ENCODE measurements at places on chromosomes 6 and 20.
A peak's percentile ranks its signal among the peaks of the same experiment; 100 is the strongest.

GRCh38 chr20:45527294-45527693, 11.9 kb upstream of the SPINT3 start:
- DNase-seq = no peak

DNA sequence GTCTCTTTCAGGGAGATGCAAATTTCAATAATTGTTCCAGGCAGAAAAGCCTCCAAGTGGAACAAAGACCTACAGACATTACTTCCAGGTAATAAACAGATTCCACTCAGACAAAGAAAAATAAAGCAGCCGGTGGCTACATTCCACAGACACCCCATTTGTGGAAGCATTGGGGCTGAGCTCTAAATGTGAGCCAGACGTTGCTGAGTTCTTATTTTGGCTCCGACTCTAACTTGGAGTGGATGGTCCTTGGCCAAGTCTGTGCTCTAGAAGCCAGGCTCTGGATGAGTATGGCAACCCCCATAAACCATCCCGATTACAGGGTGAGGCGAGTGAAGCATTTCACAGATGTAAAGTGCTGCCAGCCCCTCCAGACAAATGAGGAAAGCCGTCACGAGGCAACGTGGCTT, 6.6 kb downstream of the TRAM2 start:
- DNase-seq = peak; percentile 45

DNA sequence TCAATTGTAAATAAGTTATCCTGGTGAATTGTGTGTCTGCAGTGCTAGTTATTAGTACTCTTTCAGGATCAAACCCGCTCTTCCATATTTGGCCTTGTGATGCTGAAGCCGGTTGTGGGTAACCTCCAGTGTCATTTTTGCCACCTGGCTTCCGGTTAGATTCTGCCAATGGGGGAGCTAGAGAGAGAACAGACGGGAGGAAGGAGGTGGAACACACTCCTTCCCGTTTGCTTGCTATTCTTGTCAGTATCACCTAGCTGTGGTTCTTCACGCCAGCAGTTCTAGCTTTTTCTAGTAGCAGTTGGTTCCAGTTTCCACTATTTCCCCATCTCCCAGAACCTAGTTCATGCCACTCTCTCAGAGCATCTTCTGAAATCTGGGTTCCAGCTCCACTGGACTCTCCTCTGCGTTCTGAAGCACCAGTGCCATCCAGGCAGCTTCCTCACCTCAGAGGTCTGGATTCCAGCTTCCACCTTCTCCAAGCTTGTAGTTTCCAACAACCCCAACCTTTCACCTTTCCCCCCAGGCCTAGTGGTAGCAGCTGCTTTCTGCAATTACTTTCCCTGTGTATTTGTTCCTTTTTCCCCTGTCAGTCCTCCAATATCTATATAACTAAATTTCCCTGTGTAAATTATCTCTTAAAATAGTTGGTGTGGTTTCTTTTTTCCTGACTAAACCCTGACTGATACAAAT, 46.9 kb upstream of the LOC128125822 start:
- DNase-seq = peak; percentile 17

GRCh38 chr6:1253816-1254215, 58.1 kb upstream of the FOXQ1 start:
- no peak for DNase-seq

DNA sequence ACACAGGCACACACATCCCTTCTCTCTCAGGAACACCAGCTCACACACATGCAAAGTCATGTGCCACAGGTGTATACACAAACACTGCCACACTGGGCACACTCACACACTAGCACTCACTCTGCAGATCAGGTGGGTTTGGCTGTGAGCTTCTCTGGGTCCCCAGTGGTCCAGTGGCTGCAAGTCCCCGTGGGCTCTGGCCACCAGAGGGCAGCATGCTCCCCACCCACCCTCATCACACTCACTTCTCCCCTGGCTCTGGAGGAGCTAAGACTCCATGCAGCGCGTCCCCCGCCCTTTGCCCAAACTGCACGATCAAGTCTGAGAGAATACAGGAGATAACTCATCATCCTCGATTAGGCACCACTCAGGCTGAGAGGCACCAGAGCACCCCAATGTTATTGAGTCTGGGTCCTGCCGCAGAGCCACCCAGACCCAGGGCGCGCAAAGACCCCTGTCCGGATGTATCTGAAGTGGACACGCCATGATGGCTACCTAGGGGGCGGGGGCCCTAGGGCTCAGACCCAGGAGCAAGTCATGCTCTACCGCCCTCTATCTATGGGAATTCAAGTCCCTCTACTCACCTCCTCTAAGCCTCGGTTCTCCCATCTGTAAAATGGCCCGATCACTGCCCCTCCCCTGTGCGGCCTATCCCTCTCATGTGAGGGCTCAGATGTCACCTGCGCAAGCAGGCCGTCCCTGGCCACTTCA, 90.5 kb downstream of the GRM4 start:
- peak; percentile 87 for DNase-seq

DNA sequence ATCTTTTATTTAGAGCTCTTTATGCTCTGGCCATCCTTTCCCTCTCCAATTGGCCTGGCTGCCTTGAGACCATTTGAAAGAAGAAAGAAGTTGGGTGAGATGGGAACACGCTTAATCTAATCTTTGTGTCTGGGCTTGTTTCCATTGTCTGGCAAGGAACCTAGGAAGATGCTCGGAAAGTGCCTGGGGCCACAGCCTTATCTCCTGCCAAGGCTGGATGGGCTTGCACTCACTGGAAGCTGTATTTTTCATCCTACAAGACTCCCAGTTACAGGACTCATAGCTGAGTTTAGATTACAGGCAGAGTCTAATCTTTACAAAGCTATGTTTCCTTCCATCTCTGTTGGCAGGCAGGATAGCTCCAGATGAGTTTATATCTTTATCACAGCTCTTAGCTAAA, 33.1 kb upstream of the CDYL start:
- DNase-seq = no peak

DNA sequence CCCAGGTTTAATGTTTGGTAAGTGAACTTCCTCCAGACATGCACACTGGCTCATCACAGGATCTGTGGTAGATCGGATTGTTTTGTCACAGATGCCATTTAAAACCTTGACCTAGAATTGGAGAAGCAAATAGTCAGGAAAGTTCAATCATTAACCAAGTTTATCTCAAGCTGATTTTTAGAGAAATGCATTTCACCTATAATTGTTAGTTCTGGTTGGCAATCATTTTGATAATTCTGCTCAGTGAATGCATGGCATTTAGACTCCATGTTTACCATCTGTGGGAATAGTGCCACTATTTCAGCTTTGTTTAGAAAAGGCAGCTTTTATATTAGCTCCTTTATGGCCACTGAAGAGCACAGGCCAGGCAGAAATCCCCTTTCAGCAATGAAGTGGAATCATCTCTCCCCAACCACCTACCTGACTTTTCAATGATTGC, 73.9 kb upstream of the IPCEF1 start:
- DNase-seq = no peak

Data from NCI-H69 (cell line).